ENCODE measurements at places on chromosomes 3 and 15.

DNA sequence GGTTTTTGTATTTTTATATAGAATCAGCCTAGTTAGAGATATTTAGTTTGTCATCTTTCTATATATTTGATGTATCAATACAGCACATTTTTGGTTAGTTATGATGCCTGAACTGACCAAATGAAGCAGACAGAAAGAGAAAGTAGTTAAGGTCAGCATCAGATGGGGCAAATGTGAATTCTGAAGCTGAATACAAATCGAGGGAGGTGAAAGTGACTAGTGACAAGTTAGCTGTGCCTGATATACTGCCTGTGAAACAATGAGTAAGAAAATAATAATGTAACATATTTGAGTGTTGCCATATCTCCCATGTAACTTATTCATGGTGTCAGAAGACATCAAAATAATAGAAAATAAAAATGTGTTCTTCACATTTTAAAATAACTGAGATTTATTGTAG lies 680.3 kb upstream of the SEMA6D start:
- no peak for DNase-seq

- no peak for DNase-seq
Observed at GRCh38 chr3:126284258-126284904, 72.8 kb downstream of the KLF15 start.

- DNase-seq: no peak
Observed at GRCh38 chr3:196284396-196284795, 3.1 kb downstream of the PCYT1A start.

- DNase-seq: no peak
Observed at GRCh38 chr15:42710662-42711061, 26.3 kb downstream of the CDAN1 start.

DNA sequence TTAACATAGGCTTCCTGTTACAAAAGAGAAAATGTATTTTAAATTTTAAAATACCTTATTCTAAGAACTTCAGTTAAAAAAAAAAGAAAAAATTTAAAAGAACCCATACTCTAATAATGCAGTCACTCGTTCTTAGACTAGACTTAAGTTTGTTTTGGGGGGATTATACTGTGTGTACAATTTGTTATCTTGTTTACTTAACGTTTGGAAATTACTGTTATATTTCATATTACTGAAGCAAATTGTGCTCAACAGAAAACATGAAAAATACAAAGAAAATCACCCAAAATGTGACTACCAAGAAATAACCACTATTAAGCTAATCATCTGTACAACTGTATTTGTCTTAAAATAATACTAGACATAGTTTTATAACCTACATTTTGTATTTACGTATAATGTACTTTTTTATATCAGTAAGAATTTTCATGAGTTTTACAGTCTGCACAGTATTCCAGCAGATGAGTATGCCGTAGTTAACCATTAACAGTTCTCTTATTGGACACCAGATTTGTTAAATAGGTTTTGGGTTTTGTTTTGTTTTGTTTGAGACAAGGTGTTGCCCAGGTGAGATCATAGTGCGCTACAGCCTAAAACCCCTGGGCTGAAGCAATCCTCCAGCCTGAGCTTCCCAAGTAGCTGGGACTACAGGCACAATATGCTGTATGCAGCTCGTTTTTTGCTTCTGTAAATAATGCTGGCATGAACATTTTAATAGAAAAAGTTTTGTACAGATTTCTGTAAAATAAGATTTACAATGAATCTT lies 88.8 kb upstream of the CHD2 start:
- DNase-seq: no peak
